Muscle of back (tissue), 13 donors: ENCODE measurements at places on chromosomes 1 and 21.

- DNase-seq = no peak
Measured at GRCh38 chr1:172843444-172843843, 184.5 kb downstream of the FASLG start.

DNA sequence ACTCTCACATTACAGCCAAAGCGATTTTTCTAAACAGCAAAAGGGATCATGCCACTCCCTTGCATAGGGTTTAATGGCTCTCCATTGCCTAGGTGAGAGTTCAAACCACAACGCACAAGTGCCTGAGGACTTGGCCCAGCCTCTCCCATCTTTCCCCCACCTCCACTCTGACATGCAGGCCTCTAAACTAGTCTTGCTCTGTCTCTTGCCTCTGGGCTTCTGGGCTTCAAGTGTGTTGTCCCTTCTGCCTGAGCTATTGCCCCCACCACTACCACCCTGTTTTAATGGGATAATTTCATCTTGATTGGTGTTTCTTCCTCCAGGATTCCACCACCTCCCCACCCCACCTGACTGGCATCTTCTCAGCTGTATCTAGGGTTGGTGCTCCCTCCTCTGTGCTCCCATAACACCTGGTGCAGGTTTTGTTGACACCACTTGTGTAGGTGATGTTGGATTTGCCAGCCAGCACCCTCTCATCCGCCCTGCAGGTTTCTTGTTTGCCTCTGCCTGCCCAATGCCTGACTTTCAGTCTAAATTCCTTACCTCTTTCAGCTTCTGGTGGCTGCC lies 2.7 kb upstream of the ZBTB21 start:
- DNase-seq = no peak

GRCh38 chr1:28756846-28757245 lies 20.1 kb downstream of the YTHDF2 start:
- no peak for DNase-seq

DNA sequence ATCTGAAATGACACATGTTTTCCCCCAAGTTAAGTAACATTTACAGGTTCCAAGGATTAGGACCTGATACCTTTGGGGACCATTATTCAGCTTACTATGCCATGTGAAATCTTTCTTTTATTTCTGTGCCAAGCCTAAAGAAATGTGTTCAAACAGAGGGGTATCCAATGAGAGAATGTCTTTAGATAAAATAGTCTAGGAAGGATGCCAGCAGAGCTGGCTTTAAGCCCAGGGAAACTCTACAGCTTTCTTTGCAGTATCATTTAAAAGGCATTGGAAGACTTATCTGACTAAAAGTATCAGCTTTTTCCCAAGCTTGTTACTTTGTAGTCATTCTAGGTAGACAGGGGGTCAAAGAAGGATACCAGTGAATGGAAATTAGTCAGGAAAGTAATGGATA lies 860.4 kb downstream of the PLA2G4A start:
- peak; percentile 68 for DNase-seq

DNA sequence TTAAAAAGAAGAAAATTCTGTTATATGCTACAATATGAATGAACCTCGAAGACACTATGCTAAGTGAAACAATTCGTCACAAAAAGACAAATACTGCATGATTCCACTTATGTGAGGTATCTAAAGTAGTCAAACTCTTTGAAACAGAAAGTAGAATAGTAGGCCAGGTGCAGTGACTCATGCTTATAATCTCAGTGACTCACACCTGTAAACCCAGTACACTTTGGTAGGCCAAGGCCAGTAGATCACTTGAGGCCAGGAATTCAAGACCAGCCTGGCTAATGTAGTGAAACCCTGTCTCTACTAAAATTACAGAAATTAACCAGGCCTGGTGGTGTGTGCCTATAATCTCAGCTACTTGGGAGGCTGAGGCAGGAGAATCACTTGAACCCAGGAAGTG lies 25.7 kb downstream of the EPHA10 start:
- DNase-seq = no peak

- DNase-seq = no peak
Measured at GRCh38 chr1:7008975-7009740, 223.9 kb downstream of the CAMTA1 start.

- DNase-seq = no peak
Measured at GRCh38 chr1:186735463-186735862, 55.2 kb upstream of the PTGS2 start.

DNA sequence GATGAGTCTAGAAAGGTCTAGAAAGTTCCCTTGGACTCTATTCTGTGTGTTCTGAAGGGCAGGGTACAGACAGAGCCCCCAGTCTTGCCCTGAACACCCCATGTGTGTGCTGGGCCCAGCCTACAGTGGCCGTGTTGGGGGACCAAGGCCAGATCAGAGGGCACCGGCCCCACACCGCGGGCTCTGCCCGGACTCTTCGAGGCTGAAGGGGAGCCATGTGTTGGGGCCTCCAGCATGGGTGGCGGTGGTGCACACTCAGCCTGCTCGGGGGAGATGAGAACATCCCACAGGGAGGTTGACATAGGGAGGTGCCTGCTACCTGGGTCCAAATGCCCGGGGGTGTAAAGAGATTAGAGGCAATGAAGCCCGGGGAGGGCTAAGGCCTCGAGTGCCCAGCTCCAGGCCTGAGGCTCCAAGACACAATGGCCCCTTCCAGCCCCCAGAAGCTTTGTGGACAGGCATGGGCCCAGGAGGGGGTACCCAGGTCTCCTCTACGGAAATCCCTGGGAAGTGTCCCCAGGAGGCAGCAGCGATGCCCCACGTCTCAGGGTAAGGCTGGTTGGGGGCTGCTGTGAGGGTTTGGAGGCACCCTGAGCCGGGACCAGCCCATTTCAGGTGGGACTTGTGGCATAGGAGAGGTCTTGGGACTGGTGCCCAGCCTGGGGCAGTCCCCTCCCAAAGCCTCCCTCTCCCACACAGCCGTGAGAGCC lies 12.1 kb downstream of the ARHGEF16 start:
- DNase-seq = no peak

GRCh38 chr1:235802573-235803346 lies 63.9 kb downstream of the LYST start:
- no peak for DNase-seq

- no peak for DNase-seq
Measured at GRCh38 chr1:29133861-29134694, 10.4 kb upstream of the TMEM200B start.

DNA sequence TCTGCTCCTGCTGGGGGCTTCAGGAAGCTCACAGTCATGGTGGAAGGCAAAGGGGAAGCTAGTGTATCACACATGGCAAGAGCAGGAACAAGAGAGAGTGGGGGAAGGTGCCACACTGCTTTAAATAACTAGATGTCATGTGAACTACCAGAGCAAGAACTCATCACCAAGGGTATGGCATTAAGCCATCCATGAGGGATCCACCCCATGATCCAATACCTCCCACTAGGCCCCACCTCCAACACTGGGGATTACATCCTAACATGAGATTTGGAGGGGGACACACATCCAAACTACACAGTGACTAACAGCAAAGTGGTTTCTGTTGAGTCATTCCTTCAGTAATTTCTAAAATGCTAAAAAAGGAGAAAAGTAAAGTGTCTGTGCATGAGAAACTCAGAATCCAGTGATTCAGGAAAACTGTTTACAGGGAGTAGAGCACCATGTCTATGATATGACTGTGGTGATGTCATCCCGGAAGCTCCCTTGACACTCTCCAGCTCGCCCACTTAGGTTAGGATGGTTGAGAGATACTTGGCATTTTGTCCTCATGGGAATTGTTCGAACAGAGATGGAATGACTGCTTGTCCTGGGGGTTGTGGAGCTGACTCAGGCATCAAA lies 50.3 kb downstream of the CHD1L start:
- no peak for DNase-seq

GRCh38 chr1:94906382-94906781 lies 20.5 kb downstream of the CNN3 start:
- no peak for DNase-seq

GRCh38 chr1:108141621-108142020 lies 58.5 kb downstream of the SLC25A24 start:
- no peak for DNase-seq

GRCh38 chr21:26954662-26955121 lies 12.2 kb downstream of the ADAMTS5 start:
- DNase-seq = no peak

DNA sequence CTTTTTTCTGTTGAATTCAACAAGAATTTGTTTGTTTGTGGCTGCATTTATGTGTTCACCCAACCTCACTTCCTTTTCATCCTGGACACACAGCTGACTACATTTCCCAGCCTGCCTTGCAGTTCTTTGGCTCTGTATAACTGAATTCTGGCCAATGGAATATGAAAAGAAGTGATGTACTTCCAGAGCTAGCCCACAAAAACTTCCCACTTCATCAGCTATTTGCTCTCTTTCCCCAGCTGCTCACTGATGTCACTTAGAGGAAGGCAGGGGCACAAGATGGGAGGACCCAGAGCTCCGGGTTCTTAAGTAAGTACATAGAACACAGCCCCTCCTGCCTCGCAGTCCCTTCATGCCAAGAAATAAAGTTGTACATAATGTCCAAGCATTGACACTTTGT lies 235.0 kb upstream of the FGGY start:
- peak; percentile 94 for DNase-seq

DNA sequence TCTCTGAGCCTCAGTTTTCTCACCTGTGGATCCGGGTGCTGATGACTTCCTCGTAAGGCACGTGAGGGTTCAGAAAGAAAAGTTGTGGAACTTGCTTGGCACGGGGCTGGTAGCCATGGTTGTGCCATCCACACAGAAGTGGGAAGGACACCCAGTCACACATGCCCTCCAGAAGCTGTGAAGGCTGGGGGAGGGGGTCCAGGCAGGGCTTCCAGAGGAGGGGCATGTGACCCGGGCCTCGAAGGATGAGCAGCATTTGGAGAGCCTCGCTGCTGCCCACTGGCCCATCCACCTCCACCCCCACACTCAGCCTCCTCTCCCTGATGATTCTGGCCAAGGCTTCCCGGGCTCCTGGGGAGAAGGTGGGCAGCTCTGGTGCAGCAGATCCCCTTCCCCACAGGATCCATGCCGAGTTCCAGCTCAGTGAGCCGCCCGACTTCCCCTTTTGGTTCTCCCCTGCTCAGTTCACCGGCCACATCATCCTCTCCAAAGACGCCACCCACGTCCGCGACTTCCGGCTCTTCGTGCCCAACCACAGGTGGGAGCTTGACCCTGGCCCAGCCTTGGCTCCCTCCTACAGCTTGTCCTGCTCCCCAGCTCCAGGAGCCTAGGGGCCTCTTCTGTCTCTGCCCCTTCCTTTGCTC lies 9.4 kb downstream of the SELENON start:
- DNase-seq = no peak

- DNase-seq = no peak
Measured at GRCh38 chr21:45507888-45508508, 34.2 kb downstream of the SLC19A1 start.

DNA sequence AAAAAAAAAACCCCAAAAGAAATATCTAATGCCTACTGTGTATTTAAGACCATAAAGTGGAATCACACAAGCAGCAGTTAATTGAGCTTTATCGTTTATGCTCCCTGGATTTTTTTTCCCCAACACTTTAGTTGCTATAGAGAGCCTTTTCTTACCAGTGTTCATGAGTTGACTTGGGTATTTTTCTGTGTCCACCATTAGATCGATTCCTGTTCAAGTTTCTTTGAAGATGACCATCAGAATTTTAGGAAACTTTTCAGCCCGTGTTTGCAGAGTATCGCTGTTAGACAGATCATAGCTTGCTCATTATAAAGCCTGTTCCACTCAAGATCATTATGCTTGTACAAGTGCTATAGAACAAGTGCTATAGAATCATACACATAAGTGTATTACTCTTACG lies 1.5 kb downstream of the RALGPS2 start:
- DNase-seq = no peak

DNA sequence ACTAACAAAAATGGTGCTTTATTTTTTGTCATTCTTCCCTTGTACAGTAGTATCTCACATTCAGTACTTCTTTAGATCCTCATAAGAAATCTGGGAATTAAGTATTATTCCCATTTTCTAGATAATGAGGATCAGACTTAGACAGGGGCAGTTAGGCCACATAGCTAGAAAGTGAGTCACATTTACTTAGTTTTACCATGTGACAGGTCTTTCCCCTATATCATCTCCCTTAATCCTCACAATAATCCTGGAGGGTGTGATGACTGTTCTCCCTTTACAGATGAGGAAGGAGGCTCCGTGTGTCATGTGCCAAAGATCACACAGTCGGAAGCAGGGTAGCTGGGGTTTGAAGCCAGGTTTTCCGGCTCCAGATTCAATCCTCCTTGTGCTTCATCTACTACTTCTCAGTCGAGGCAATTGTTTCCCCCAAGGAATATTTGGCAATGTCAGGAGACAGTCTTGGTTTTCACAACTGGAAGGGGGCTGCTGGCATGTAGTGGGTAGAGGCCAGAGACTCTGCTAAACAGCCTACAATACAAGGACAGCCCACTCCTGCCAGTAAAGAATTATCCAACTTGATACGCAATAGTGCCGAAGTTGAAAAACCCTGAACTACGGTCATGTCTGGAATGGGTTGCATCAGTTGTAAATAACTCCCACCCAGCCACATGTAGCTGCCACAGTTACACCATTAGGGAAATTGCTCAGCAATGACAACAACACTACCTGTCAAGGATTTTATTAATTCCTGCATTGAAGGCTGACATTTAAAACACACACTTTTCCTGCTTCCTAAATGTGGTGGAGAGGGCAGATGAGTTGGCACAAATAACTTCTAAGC lies 54.5 kb downstream of the C8B start:
- peak; percentile 76 for DNase-seq

GRCh38 chr1:55958498-55958897 lies 620.9 kb downstream of the PLPP3 start:
- no peak for DNase-seq

- DNase-seq = no peak
Measured at GRCh38 chr1:218613105-218613504, 268.0 kb downstream of the TGFB2 start.

- no peak for DNase-seq
Measured at GRCh38 chr1:18786149-18786548, 73.3 kb downstream of the TAS1R2 start.

GRCh38 chr1:202105571-202106339 lies 17.0 kb upstream of the GPR37L1 start:
- DNase-seq = no peak

GRCh38 chr1:205975387-205975998 lies 27.7 kb downstream of the RAB7B start:
- DNase-seq = no peak

GRCh38 chr1:101506541-101507164 lies 269.8 kb downstream of the S1PR1 start:
- peak; percentile 31 for DNase-seq
